ENCODE measurements at places on chromosomes 5 and 9.

DNA sequence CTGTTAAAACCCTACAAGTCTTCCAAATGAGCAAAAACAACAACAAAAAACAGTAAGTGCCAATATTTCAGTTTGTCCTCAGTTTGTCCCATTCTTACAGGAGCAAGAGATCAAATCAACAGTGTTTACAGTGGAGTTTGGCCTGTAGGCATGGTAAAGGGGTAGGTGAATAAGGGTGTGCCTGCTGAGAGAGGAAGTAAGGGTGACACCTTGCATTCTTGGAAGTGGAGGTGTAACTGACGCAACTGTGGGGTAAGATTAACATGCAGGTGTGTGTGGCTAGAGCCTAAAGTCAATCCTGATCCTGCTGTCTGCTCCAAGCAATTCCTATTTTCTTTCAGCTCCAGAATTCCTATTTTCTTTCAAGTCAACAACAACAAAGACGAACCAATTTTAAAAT, 43.4 kb downstream of the PFDN1 start:
- no peak for DNase-seq

GRCh38 chr5:125470280-125470902, 724.0 kb upstream of the ZNF608 start:
- DNase-seq, result no peak

DNA sequence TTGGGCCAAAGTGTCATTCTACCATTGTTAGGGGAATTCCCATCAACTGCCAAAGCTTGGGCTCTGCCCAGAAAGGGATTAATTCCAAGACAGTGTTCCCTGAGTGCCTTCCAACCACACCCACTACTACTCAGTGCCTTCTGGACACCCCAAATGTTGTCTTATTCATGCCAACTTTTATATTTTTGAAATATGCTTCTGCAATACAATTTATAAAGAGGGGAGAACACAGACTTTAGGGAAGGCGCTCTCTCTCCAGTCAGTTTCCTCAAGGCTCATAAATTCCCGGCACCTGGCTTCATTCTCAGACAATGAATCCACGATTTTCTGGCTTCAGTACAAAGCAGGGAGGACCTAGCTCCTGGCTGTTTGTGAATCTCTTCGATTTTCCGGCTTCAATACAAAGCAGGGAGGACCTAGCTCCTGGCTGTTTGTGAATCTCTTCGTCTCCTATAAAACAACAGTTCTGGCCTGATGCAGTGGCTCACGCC, 120.1 kb upstream of the MYO10 start:
- no peak for DNase-seq

- DNase-seq, result no peak
These were observed 202.5 kb downstream of the GDNF start for GRCh38 chr5:37637165-37637845.

DNA sequence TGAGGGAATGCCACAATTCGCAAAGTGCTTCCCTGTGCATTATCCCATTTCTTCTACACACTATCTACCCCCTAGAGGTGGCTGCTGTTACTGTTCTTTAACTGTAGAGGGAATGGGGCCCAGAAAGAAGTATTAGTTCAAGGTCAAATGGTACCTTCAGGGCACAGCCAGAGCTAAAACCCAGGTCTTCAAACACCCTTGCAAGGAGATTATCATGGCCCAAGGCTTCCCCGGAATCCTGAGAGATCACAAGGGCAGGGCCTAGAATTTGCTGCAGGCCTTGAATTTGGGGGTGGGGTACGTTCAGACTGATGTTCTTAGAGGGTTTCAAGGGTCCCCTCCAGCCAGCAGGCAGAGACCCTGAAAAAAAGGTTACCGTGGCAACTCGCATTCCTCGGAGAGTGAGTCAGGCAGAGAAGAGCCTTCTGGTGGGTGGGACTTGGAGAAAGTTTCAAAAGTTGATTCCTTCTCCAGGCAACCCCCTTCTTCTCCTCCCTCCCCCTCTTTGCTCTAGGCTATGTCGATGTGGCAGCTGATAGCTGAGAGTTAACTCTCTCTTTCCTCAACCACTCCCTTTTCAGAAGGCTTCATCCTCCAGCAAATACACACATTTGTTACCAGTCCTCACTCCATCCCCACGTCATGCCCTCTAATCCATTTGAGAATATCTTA, 1.9 kb downstream of the SPARC start:
- no peak for DNase-seq

DNA sequence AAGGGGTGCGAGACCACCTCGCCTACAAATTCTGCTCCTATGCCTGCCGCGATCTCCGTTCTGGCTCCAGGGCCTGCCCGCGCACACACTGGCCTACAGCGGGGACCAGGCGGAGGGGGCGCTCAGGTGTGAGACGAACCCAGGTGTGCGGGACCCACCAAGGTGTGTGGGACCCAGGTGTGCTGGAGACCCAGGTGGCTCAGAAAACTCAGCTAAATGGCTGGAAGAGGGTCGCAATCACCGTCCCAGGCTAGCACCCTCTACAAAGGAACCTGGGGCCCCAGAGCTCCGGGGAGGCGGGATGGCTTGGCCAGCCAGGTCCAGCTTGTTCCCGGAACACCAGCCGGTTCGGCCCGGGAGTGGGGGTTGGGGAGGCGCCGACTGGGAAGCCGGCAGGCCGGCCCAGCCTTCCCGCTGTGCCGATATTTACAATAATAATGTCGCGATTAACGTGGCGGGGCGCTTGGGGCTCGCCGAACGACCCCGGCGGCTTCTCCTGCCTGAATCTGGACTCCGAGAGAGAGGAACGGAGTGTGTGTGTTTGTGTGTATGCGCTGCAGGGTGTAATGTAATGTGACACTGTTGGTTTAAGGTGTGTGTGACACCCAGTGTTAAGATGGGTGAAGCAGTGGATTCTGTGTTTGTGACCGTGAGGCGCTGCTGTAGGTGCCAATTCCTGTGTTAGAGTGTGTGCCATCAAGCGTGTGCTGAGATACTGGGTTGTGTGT, 1.4 kb downstream of the PCDH1 start:
- DNase-seq, result no peak

- no peak for DNase-seq
These were observed 19.1 kb upstream of the KIF12 start for GRCh38 chr9:114117996-114118830.

DNA sequence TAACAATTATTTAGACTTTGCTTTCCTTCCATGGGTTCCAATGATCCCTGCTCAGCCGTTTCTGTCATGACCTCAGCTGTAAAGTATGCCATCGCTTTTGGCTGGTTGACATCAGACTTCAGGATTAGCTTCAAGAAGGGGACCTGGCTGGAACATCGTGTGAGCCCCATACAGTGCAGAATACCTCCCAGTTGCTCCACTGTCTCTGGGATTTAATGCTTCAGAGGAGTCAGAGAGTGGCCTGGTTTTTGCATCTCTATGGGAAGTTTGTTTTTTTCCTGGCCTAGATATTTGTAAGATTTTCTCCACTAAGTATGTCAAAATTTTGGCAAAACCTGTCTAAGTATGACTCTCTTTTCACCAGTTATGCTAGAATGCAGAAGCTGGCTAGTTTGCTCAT, 216.9 kb downstream of the GABBR2 start:
- no peak for DNase-seq

- DNase-seq, result no peak
These were observed 20.4 kb downstream of the CRB2 start for GRCh38 chr9:123376218-123377071.

- DNase-seq, result no peak
These were observed 281.4 kb downstream of the TUSC1 start for GRCh38 chr9:25396828-25397227.

- DNase-seq, result peak; percentile 80
These were observed at the start of gene RNF180 for GRCh38 chr5:64165500-64166200. Gene RNF180 (plus strand): TSS chr5:64165843. CDS start chr5:64200808, 34,965 bp downstream.

DNA sequence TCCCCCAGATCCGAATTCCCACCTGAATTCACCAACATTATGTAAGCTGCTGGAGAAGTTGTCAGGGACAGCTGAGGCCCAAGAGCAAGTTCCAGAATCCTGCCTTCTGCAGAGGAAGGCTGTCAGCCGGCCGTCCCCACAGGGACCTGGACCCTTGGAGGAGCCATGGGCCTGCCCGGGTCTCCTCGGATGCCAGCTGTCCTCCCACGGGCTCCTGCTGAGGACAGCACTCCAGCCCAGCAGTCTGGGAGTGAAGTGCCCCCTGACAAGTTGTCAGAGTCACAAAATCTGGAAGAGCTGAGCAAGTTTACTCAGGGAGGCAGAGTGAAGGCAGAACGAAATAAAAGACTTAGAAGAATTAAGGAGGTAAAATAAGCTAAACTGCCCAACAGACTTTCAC, 192.5 kb upstream of the DAPK1 start:
- DNase-seq, result peak; percentile 18

DNA sequence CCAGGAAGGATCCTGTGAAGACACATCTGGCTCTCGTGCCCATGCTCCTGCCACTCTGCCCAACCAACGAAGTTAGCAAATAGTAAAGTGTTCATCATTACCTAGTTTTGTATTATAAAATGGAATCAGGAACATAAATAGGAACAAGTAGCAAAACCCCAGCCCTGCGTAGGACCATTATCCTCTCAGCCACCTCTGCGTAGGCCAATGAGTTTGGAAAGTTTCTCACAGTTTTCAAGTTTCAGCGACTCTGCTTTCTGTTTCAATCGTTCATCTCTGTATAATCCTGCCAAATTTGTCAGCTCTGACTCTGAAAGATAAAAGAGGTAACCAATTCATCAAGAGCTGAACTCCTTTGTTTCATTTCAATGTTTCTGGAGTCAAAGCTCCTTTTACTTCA, 10.1 kb upstream of the SPATA24 start:
- DNase-seq, result no peak

- DNase-seq, result no peak
These were observed 5.6 kb upstream of the CCDC152 start for GRCh38 chr5:42751044-42751443.

DNA sequence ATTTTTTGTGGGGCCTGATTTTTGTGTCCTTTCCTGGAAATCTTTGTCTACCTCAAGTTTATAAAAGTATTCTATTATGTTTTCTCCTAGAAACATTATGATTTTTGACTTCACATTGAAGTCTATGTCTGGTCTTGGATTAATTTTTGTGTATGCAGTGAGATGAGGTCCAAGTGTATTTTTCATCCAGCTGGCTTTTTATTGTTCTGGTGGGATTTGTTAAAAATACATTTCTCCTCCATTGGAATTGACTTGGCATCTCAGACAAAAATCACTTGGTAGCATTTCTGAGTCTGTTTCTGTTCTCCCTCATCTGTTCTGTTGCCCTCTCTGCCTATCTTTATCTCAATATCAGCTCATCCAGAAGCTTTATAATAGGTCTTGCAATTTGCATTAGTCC, 109.0 kb downstream of the IRX1 start:
- DNase-seq, result no peak

GRCh38 chr5:177440990-177441780, 5.4 kb upstream of the PRR7 start:
- no peak for DNase-seq

- DNase-seq, result no peak
These were observed 78.1 kb downstream of the NDUFAF2 start for GRCh38 chr5:61023131-61023530.

- no peak for DNase-seq
These were observed 104.7 kb downstream of the CMYA5 start for GRCh38 chr5:79794347-79794746.

DNA sequence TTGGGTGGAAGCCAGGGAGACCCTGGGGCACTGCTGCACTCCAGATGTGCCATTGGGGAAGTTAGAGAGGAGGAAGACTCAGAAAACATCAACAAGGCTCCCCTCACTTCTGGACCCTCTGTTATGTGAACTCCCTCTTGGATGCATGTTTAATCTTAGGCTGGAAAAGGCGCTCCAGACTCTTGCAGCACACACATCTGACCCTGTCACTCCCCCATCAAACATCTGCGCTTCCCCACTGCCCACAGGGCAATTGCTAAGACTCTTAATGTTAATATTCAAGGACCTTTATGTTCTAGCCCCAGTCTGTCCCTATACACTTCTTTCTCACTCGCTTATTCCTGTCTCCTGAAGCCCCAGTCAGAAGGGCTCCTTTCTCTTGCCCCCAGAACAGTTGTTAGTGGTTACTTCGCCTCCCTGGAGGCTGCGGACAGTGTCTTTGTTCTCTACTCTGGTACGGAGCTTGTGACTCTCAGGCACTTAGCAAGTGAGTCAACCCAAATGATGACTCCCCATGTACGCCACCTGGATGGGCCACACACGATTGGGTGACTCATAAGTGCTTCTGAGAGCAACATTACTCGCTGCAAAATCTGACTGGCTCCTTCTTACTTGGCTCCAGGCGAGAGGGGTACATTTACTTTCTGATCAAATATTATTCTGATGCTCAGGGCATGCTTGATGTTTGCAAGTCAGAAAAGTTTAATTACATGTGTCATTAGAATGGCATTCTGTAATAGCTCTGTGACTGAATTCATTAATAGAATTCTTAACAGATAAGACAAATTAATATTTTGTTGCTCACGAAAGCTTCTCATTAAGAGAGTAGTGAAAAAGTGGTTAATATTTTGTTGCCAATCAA, 193.6 kb downstream of the HSPA4 start:
- DNase-seq, result no peak

GRCh38 chr5:128572051-128572929, 34.2 kb upstream of the FBN2 start:
- DNase-seq, result no peak

DNA sequence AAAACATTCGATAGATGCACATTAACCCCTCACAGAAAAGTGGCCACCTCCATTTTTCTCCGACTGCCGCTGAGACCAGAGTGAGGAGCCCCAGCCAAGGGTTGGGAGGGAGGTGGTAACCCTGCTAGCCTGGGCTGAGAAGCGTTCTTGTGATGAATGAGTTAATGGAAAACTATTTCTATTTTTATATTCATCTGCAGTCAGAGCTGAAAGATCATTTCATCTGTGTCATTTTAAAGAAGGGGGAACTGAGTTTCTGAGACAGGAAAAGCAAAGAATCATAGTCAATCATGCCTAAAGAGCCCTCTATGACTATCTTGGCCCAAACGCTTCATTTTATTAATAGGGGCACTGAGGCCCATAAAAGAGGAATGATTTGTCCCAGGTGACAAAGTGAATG, 229.5 kb downstream of the PAPPA start:
- no peak for DNase-seq

- DNase-seq, result no peak
These were observed 29.3 kb downstream of the SLC1A1 start for GRCh38 chr9:4519604-4520003.

- no peak for DNase-seq
These were observed 268.2 kb upstream of the RFX3 start for GRCh38 chr9:3793971-3794383.

- DNase-seq, result no peak
These were observed 23.2 kb upstream of the PTGS1 start for GRCh38 chr9:122347348-122348287.

GRCh38 chr9:110259566-110259965, 3.3 kb upstream of the TXN start:
- no peak for DNase-seq

DNA sequence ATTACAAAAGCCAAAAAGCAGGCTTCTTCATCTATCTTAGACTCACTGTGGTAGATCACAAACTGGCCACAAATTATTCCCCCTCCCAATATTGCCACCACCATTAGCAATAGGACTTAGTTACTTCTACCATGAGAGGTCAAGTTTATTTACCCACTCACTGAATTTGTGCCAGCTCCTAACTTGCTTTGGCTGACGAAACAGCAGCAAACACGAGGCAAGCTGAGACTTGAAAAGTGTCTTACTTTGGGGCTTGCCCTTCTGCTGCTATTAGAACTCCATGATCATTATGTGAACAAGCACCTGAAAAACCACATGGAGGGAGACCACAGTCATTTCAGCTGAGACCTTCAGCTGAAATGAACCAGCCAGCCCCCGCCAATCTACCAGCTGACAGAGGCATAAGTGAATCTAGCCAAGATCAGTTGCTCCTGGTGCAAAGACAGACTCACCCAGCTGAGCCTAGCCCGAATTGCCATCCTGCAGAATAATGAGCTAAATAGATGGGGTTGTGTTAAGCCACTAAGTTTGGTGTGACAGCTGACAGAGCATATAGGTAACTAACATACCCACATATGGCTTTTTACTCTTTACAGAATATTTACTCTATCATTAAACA, 5.7 kb downstream of the WDR41 start:
- no peak for DNase-seq

Data from glutamatergic neuron (in vitro differentiated cells).